ENCODE measurements at places on chromosomes 5 and 9. TPM values are rescaled to one million over a fixed set of nuclear protein-coding genes. Genes with fewer than 3 reads are reported as not detected.

- no peak for DNase-seq
Measured at GRCh38 chr9:128548876-128549275, 3.5 kb upstream of the SPTAN1 start.

DNA sequence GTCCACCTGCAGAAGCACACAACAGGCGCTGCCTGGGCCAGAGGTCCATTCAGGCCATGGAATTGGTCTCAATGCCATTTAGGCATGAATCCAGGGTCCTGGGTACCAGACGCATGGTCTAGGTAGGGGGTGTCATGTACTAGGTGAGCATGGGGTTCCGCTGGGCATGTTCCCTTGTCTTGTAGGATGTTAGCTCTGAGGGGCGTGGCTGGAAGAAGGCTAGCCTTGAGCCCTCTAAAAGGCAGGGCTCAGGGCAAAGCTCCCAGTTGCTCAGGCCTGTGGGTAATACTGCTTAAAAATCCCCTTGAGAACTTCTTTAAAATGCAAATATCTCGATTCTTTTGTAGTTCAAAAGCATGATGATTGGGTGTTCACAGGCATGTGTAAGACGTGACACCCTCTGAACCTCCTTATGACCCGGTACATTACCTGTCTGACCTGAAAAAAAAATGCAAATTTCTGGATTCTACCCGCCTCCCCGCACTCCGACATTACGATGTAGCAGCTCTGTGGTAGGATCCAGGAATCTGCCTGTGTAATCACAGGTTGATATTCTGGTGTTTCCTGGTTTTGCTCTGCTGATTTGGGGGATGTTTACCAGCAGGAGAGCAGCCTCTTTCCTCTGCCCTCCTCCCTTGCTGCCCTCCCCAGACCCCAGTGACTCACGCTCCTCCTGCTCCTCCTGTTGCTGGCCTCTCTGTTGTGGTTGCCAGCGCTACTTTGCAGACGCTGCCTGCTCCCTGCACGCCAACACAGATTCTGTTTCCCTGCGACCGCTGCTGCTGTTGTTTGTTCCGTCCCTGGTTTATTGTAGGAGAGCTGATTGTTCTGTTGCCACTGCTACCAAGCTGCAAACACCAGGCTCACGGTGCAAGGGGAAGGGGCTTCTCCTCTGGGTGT is 5.7 kb downstream of the TMC1 start:
- DNase-seq: no peak

DNA sequence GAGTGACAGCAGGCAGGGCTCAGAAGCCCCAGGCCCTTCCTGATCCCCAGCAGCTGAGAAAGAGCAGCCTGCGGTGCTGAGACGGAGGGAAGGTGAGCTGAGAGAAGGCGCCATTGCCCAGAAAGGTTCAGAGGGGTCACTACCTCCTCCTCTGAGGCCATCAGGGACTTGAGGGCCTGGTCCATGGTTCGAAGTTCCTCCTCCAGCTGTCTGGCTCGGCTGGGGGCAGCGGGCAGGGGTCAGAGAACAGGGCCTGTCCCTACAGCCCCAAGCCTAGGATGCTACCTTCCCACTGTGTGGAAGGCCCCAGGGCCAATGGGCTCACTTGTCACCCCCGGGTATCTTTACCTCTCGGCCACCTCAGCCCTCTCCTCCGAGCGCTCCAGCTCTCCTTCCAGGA is 4.8 kb downstream of the TPM2 start:
- DNase-seq: no peak

GRCh38 chr5:139040081-139040480 is 158.1 kb downstream of the SIL1 start:
- no peak for DNase-seq

- DNase-seq: no peak
Measured at GRCh38 chr5:119286511-119287488, 69.0 kb upstream of the TNFAIP8 start.

DNA sequence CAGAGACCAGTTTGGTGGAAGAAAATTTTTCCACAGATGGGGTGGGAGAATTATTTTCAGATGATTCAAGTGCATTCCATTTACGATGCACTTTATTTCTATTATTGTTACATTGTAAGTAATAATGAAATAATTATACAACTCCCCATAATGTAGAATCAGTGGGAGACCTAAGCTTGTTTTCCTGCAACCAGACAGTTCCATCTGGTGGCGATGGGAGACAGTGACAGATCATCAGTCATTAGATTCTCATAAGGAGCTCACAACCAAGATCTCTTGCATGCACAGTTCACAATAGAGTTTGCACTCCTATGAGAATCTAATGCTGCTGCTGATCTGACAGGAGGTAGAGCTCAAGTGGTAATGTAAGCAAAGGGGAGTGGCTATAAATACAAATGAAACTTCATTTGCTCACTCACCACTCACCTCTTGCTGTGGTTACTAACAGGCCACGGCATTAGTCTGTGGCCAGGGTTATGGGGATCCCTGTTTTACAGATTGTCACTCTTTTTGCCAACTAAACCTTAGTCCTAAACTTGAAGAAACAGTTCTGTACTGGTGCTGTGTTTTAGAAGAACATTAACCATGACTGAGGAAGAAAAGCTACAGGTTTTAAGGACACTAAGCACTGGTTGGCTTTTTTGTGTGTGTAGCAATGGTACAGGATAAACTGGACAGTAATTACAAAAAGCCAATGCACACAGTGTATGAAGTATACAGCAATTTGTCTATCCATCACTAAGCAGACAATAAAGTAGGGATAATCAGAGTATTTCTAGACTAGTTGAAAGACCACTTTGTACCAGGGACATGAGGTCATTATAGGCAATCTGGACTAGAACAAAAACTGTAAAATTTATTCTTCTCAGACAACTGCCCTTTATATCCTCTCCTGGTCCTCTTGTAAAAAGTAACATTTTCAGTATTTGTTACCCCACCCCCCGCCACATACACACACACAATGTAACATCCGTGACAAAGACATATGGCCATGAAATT is 9.9 kb downstream of the TMEM232 start:
- no peak for DNase-seq

GRCh38 chr5:111656580-111656979 is 100.4 kb downstream of the NREP start:
- no peak for DNase-seq

DNA sequence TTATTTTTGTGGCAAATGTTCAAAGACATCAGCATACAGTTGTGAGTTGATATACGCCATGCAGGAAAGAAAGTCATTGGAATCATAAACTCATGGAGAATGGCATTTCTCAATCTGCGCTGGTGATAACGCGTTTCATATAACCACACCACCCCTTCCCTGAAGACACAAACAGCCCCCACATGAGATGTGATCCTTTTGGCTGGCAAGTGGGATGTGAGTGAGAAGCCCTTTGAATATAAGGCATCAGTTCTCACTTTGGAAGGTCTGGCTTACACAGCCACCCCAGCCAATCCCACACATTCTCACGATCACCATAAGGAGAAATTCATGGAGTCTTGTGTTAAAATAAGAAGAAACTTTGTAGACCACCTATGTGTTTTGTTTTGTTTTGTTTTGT is 725.0 kb downstream of the PRELID2 start:
- DNase-seq: no peak

DNA sequence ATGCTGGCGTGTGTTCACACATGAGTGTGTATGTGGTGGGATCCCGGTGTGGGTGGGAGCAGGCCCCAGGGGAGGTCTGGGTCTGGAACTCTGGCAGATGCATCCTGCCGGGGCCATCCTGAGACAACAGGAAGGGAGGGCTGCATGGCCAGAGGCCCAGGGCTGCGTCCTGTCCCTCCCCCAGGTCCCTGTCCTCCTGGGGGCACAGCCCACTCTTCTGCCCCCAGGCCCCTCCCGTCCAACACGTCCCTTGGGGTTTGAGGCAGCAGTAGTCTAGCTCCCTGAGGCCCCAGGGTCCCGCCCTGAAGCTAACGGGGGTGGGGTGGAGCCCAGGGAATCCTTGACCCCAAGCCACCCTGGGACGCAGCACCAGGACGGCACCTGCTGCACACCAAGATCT is 16.6 kb downstream of the FLT4 start:
- no peak for DNase-seq

DNA sequence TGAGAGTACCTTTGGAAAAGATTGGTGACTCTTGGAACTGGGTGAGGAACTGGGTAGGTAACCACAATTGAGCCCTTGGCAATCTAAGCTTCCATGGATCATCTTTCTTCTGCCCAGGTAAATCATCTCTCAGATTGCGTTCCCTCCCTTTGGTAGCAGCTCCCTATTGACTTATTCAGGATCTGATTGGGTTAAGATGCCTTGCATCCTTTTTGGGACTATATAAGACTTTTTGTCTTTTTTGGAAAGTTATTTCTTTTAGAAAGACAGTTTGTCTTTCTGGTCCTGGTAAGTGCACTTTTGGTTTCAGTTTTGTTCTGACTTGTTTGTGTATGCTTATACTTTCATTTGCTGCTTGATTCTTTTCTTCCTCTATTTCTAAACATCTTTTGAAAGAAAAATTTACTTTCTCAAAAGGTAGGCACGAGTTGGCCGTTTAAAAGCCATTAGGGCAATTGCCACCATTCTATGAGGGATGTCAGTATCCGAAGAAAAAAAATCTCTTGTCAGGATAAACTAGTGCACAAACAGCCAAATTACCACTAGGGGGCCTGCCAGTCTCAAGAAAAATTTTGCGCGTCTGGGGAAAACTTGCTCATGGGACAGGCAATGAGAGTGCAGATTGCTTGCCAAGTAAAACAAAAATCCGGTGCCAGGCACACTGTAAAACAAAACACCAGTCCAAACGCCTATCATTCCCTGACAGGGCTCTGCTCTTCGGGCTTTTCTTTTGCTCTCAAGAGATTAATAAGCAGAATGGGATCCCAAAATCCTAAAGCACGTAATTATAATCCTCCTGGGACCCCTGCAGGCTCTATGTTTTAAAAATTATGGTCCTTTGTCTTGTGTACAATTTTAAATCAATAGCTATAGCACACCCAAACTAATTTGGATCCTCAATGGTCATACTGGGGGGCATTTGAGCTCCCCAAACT is 12.8 kb downstream of the OR1J1 start:
- peak; percentile 77 for DNase-seq

Gene GPRIN1
- 0.48 TPM for total RNA-seq

Gene SLC34A3
- total RNA-seq: not detected

Gene NR6A1
- 2.2 TPM for total RNA-seq

Gene RFX3
- 4.1 TPM for total RNA-seq

Gene C9
- total RNA-seq: not detected
